ENCODE measurements at places on chromosomes 5 and 9. TPM values are rescaled to one million over a fixed set of nuclear protein-coding genes. Genes with fewer than 3 reads are reported as not detected.

FSTL4 gene
- not detected for polyA plus RNA-seq

NIM1K gene
- 0.68 TPM for polyA plus RNA-seq

PCDHGB7 gene
- 7.4 TPM for polyA plus RNA-seq

URM1 gene
- 66.9 TPM for polyA plus RNA-seq

TAF11L10 gene
- polyA plus RNA-seq: not detected

TMEM161B gene
- 7.4 TPM for polyA plus RNA-seq

IER5L gene
- polyA plus RNA-seq: 13.4 TPM

SLC45A2 gene
- polyA plus RNA-seq: 0.07 TPM

WHRN gene
- 2.8 TPM for polyA plus RNA-seq

C5orf34 gene
- polyA plus RNA-seq: 3.3 TPM

OR2S2 gene
- 0.46 TPM for polyA plus RNA-seq

TGFBI gene
- 1,551 TPM for polyA plus RNA-seq

DMRT3 gene
- polyA plus RNA-seq: not detected

TLX3 gene
- polyA plus RNA-seq: not detected

PCDHB10 gene
- 0.19 TPM for polyA plus RNA-seq

PKD2L2 gene
- polyA plus RNA-seq: not detected

IFNK gene
- not detected for polyA plus RNA-seq

PCDHGA12 gene
- polyA plus RNA-seq: 7.9 TPM

SNCB gene
- polyA plus RNA-seq: 0.41 TPM

FRRS1L gene
- 0.05 TPM for polyA plus RNA-seq

F2RL2 gene
- 30.9 TPM for polyA plus RNA-seq

SPINK13 gene
- not detected for polyA plus RNA-seq

GAS1 gene
- 2.6 TPM for polyA plus RNA-seq

RBM22 gene
- polyA plus RNA-seq: 34.2 TPM

ADRA1B gene
- 1.5 TPM for polyA plus RNA-seq

KCNV2 gene
- polyA plus RNA-seq: not detected

ZNF454 gene
- 0.07 TPM for polyA plus RNA-seq

TAL2 gene
- polyA plus RNA-seq: 0.26 TPM

KCNIP1 gene
- polyA plus RNA-seq: not detected

PCDHGB3 gene
- polyA plus RNA-seq: 3.3 TPM

All from IMR-90 (cell line).